ENCODE measurements at places on chromosomes 13 and 19.

DNA sequence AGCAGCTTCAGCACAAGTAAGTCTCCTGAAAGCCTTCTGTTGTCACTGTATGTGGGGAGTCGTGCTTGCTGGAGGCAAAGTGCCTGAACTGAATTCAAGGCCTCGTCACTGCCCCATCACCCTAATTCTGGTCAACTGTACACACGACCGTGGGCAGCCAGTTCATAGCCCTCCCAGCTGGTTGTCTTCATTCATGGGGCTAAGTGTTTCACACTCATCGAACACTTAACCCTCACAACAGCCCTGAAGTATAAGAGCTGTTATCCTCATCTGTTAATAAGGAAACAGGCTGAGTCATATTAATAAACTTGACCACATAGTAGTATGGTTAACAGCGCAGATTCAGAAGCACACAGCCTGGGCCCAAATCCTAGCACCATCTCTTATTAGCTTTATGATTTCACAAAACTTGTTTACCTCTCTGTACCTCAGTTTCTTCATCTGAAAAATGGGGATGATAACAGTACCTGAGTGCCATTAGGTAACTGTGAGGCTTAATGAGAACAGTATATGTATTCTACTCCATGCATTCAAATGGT, 66.7 kb downstream of the CDADC1 start:
- DNase-seq = no peak

- DNase-seq = peak; percentile 26
Observed at GRCh38 chr19:40633207-40633606, 32.0 kb downstream of the LTBP4 start.

DNA sequence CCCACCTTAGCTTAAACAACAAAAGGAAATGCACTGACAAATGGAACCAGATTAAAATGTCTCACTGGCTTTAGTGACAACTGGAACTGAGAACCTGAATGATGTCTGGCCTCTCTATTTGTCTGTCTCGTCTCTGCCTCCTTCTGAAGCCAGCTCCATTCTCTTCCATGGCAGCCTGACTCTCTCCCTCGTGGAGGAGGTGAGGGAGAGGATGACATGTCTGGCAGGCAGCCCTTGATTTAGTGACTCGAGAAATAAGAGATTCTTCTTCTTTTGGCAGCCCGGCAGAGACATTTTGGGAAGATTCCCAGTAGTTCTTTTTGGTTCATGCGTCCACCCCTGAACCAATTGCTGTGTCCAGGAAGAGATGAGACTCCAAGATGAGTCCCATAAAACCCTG, 131.7 kb downstream of the KLF5 start:
- DNase-seq = no peak

- no peak for DNase-seq
Observed at GRCh38 chr19:40677156-40677555, 13.3 kb downstream of the NUMBL start.

GRCh38 chr19:14804765-14805164, 26.4 kb upstream of the ADGRE2 start:
- DNase-seq = no peak

DNA sequence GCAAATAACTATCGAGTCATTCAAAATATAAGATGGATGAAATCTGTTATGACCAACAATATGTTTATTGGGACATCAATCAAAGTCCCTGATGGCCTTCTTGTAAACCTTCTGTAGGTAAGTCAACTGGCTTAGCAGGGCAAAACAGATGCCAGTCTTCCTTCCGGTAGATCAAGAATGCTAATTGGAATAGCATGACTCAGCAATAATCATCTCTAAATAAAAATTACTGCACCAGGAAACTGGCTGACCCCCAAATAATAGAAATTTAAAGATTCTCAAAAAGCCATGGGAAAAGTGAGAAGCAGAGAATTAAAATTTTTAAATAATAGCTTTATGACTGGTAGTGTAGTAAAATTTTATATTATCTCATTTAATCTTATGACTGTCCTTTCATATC, 1005.4 kb downstream of the OLFM4 start:
- no peak for DNase-seq

GRCh38 chr19:16470911-16471811, 609 bp downstream of the EPS15L1 start:
- no peak for DNase-seq

DNA sequence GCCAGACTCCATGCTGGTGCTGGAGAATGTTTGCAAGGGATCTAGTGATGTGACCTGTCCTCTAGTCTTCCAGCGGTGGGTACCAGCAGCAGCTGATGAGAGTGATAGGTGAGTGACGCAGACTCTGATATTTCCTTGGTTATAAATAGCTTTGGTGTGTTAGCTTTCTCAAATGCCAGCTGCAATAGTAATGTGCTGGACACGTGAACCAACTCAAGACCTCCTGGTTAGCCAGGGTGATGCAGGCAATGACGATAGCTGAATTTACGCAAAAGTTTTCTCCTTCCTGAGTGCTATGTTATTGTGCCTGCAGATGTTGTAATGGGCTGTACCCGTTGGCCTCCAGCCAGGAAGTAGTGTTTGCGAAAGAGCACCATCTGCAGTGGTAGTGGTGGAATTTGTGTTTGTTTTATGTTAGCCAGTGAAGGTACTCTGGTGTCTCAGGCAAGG, 129.5 kb downstream of the CYSLTR2 start:
- DNase-seq = peak; percentile 94

DNA sequence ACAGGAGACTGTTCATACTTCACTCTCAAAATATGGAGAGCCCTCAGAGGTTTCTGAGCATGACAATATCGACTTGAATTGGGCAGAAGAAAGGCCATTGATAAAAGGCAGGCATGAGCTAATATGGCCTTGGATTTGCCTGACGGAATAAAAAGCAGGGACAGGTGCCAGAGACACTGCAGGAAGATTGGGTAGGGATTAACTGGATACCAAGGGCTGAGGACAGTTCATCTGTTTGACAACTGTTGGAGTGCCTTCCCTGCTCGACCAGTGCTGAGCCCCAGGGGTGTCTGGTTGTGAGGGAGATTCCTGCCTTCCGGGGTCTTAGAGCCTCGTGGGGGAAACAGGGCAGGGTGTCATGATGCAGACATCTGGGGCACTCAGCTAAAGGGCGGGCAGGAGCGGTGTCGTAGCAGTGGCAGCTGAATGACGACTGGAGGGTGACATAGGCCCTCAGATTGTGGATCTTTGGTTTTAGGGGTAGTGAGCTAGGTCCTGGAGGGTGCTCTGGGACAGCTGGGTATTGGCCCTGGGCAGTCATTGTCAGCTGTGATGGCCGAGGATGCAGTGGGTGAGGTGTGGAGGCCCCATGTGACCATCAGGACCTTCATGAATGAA, 12.3 kb downstream of the GATAD2A start:
- no peak for DNase-seq

DNA sequence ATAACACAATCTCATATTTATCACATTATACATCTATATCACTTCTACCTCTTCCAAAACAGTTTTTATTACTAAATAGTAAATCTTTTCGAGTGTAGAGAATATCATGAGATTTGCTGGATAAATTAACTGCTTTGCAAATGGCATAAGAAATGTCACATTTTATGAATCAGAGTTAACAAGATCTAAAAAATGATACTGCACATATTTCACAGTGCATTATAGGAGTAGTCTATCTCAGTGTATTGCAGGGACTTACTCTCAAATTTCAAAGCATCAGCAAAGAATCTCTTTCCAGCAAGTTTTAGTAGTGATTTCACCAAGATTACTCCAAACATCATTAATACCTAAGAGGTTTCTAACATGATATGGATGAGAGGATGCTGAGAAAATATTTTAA, 687.1 kb upstream of the SLITRK1 start:
- no peak for DNase-seq

- no peak for DNase-seq
Observed at GRCh38 chr19:6767357-6768235, at the start of gene SH2D3A. TSS of gene SH2D3A (minus strand) at chr19:6767435. CDS start at chr19:6763748, 3,687 bp downstream.

GRCh38 chr13:113057084-113057483, 48.5 kb upstream of the F7 start:
- DNase-seq = no peak

DNA sequence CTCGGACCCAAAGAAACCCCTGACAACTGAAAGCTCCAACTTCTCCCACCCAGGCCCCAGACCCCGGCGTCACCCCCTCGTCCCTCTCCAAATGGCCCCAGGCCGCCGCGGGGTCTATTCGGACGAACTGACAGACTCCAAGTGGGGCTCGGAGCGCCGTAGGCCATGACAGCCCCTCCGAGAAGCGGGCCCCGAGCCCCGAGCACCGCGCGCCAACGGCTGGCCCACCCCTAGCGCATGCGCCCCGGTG, 360 bp downstream of the DDX39A start:
- no peak for DNase-seq

DNA sequence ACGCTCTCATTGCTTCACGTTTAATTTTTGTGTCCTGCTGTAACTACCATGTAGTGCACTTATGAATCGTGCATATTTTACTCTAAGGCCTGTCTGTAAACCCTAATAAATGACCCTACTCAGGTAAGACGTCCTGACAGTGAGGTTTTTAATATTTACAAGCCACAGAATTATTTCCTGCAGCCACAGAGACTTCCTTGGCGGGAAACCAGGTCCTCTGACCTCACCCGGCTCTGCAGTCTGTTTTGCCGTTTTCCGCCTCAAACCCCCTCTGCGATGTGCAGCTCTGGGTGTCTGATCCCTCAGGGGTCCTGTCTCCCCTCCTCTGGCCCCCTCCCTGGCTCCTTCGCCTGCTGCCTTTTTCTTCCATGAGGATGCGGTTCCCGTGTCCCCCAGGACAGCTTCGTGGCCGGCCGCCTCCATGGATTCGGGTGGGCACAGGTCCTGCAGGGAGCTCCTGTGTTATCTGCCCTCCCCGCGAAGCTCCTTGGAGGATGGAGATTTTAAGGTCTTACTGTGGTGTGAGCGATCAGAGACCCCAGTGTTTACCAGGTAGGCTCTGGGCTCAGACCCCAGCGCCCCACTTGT, 66.3 kb downstream of the MCF2L start:
- DNase-seq = no peak

DNA sequence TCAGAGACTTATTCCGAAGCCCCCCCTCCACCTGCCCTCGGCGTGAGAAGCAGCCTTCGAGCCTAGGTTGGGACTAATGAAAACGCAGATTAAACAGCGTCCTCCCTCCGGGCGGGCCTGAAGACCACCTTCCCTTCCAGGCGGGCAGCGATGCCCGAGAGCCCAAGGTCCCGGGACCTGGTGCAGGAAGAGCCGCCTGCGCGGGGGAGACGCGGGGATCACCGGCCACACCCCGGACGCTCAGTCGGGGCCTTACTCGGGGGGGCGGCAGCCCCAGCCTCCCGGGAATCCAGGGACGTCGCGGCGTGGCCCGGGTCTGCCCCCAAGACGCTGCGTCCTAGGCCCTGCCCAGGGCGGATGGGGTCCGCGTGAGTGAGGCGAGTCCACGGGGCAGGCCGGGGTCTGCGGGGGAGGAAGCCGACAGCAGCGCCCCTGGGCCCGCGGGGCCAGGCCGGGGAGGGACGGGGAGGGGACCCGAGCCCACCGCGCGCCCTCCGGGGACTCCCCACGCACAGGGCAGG, 33.3 kb upstream of the SPACA7 start:
- DNase-seq = no peak

DNA sequence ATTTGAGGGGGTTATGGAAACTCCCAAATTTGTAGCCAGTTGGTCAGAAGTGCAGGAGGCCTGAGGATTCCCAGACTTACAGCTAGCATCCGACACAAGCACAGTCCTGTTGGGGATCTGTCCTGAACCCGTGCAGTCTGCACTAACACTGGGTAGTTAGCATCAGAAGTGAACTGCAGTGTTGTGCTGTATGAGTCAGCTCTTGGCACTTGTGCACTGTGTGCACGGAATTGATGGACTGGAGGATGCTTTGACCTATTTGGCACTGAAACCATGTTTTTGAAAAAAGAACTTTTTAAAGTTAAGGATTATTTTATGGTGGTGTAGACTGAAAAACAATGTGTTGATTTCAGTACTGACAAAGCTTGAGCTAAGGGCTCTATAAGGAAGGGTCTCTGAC, 279.0 kb downstream of the NHLRC3 start:
- DNase-seq = no peak

GRCh38 chr19:33706631-33707030, 84.9 kb downstream of the CHST8 start:
- no peak for DNase-seq

DNA sequence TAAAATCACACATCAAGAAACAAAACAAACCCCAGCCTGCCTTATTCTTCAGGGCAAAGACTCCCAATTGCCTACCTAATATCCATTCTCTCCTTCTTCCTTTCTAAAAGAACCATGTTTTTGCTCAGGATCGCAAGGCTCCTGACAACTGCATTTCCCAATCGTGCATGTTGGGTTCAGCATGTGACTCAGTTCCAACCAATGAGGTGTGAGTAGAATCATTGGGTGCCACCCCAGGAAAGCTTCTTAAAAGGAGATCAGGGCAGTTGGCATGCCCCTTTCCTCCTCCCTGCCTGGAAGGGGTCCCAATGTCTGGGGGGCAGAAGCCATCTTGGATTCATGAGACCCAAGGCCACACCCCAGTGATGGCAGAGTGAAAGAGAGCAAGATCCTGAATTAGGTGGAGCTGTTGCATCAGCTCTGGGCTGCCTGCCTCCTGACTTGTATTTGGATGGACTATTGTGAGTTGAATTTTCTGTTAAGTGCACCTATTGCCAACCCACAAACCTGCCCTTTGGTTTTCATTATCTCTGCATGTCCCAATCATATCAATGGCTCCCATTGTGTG, 26.0 kb upstream of the UBAC2 start:
- DNase-seq = no peak

- peak; percentile 24 for DNase-seq
Observed at GRCh38 chr13:29621051-29621800, 25.7 kb upstream of the SLC7A1 start.

GRCh38 chr13:21501686-21502085, 42.6 kb upstream of the ZDHHC20 start:
- DNase-seq = no peak

DNA sequence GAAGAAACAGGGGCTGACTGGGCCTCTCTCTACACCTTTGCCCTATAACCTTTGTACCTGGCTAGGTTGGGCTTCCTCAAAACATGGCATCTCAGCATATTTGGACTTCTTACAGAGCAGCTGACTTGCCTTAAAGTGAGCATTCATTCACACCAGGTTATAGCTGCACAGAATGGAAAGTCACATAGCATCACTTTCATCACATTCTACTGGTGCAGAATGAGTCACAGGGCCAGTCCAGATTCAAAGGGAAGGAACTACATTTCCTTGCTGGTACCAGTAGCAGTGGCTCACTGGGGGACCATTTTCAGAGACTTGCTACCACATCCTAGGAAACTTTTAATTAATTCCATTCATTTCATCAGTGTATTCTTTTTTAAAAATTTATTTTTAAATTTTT, 20.3 kb upstream of the TPTE2 start:
- no peak for DNase-seq

Data from AG04449 (cell line).